ENCODE measurements at places on chromosomes 12 and 14. TPM values are rescaled to one million over a fixed set of nuclear protein-coding genes. Genes with fewer than 3 reads are reported as not detected.

The POMT2 gene
- total RNA-seq = 27.2 TPM

The MYF6 gene
- not detected for total RNA-seq

The PFKM gene
- 27.5 TPM for total RNA-seq

The CD163L1 gene
- 16.7 TPM for total RNA-seq

Data from mesenteric fat pad (tissue), 1 donor.